ENCODE measurements at places on chromosomes 6 and 20. TPM values are rescaled to one million over a fixed set of nuclear protein-coding genes. Genes with fewer than 3 reads are reported as not detected.

GRCh38 chr6:13767121-13767808, 47.1 kb downstream of the MCUR1 start:
- no peak for DNase-seq

DNA sequence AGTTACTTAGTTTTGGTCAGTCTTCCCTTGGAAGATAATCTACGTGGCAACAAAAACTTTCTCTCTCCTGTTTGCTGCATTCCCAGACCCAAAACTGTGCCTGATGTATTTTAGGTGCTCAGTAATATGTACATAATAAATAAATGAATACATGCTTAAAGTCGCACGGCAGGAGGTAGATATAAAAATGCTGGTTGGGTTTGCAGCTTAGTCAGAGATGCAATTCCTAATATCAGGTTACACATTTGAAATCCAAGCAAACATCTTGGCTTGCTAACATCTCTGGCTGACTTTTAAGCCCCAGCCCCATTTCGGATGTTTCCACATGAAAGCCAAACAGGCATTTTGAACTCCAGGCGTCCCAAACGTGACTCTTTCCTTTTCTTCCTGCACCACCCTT, 91.0 kb downstream of the KCNQ5 start:
- DNase-seq: no peak

GRCh38 chr20:62466072-62466760, 9.6 kb downstream of the GATA5 start:
- no peak for DNase-seq

- DNase-seq: no peak
Measured at GRCh38 chr6:45500924-45501816, 123.4 kb upstream of the SUPT3H start.

Gene BACH2
- 48.7 TPM for total RNA-seq

DNA sequence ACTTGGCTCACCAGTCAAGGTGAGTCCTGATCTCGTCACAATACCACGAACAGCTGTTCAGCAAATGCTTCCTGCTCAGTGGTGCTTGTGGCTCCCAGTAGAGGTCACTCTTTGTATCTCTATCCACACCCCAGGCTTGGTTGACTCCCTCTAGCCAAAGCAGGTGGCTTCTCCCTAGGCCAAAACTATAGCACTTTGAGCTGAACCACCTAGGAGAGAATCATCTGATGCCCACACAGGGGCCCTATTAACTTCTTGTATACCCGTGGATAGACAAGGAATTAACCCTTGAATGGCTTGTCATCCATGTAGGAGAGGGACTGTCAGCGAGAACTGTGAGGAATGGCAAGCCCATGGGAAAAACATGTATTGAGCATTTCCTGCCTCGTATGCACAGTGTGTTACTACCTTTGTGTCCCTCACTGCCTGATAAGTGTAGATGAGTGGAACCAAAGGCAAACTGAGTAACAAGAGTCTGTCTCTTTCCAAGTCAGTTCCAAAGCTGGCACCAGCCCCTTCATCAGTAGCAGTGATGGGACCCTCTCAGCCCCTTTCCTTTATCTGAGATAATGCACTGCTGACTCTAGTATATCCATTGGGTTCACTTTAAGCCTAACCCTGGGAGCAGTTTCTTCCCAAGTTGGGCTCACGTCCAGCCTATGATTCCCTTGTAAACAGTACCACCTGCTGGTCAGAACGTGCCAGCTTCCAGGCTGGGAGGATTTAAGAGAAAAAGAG, 42.5 kb downstream of the EIF2S2 start:
- peak; percentile 49 for DNase-seq

Gene THBS2
- total RNA-seq: not detected

DNA sequence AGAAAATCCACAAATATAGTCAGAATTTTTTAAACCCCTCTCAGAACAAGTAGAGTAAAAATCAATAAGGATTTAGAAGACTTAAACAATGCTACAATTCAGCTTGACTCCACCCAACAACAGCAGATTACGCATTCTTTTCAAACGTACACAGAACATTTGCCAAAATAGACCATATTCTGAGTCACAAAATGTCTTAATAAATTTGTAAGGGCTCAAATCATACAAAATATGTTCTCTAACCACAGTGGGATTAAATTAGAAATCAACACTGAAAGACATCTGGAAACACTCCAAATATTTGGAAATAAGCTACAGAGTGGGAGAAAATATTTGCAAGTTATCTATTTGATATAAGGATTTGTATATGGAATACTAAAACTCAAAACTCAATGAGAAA, 164.2 kb upstream of the AKAP12 start:
- no peak for DNase-seq

- DNase-seq: no peak
Measured at GRCh38 chr6:54299542-54300269, 8.5 kb upstream of the TINAG start.

All from activated naive CD4-positive, alpha-beta T cell treated with anti-CD3 and anti-CD28 coated beads, Interleukin-2, amount 50 U/mL, for 72 hours (primary cell).